Mesendoderm (in vitro differentiated cells): ENCODE measurements at places on chromosomes 4 and X.

- no peak for DNase-seq
Observed at GRCh38 chr4:10108818-10109783, 7.5 kb downstream of the WDR1 start.

DNA sequence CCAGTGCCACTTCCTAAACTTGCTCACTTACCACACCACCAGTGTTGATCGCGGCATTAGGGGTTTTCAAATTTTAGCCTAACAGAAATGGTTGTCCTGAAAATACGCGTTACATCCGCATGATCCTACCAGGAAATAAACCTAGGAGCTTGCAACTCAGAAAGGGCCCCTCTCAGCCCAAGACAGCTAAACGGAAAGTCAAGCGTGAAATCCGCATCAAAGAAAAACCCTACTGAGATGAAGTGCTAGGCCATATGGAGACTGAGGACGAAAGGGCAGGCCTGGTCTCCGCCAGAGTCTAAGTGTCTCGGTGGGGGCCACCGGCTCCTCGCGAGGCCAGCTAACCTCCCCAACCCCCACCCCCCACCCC is 626 bp downstream of the YTHDC1 start:
- peak; percentile 65 for DNase-seq

- no peak for DNase-seq
Observed at GRCh38 chr4:35166466-35166865, 1077.8 kb downstream of the ARAP2 start.

GRCh38 chrX:54695816-54696487 is 102.1 kb downstream of the ITIH6 start:
- DNase-seq: peak; percentile 10

DNA sequence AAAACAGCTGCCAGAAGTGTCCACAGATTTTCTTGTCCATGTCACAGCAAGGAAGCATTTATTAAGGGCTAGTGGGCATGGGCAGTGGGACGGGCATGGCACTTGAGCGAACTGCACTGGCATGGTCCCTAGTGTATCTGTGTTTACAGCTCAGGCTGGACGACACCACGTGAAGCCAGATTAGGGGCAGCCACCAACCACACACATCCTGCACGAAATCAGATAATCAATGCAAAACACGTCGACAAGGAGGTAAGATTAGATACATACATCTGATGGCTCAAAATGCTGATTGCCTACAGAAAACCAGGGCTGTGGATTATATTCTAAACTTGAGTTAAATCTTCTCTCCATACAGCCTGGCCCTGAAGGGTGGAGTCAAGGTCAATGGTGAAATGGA is 103.8 kb upstream of the ATP6AP2 start:
- DNase-seq: peak; percentile 61

DNA sequence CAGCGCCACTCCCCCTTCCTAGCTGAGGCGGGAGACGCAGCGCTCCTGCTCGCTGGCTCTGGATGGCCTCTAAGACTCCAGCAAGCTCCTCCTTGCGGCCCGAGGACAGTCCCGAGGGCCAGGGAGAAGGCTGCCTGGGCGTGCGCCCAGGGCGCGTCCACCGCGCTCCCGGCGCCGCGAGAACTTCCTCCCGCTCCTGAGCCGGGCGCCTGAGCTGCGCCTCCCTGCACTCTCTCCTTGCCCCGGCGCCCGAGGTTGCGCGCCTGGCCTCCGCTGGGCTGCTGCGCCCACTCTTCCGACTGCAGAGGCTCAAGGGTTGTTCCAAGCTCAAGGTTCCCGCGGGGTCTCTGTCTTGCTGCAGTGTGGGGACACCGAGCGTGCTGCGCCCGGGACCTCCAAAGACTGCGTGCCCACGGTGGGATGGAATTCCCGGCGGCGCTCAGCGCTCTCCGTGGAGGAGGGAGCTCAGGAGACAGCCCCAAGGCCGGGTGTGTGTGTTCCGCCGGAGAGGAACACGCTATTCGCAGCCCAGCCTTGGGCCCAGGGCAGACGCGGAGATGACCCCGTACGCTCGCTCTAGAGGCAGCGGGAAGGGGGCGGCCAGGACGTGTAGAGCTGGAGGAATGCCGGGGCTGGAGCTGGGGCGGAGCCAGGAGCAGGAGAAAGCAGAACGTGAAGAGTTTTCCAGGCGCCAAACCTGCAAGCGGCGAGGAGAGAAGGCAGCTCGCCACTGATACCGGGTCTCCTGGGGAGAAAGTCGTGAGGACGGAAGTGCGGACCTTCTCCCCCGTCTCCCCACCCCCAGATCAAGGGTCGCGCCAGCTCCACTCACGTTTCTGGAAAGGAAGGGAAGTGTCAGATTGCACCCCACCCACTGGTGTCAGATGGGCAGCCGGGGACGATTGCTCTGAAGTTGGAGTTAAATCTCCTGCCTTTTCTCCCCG is at the start of gene ARHGAP6:
Gene ARHGAP6 (minus strand): TSS at position 753 of the 944 bp plus-strand sequence. CDS start 1,092 bp downstream, outside the sequence.
- peak; percentile 77 for DNase-seq

DNA sequence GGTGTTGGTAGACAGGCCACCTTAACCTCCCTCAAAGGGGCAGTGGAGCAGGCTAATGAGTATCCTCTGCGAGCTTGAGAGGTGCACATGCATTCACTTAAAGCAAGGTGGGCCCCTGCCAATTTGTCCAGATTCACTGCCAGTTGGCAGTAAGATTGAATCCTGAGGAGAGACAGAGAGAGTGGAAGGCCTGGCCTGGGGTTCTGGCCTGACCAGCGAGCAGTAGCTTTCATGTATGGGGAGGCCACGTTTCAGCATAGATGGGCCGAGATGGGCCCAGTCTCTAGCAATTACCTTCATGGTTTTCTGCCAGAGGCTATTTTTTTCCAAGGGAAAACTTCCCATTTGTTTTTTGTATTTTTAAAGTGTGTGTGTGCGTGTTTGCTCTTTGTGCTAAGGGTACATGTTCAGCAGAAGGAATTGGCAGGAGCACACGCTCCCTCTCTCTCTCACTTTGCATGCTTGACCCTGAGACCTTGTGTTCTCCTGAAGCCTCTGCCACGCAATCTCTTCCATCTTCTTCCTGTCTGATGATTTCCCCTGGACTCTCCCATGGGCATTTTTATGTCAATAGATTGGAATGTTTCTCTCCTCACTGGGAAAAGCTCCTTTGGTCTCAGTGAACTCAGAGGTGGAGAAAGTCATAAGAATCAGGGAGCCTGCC is 215.8 kb upstream of the SFRP2 start:
- peak; percentile 13 for DNase-seq

DNA sequence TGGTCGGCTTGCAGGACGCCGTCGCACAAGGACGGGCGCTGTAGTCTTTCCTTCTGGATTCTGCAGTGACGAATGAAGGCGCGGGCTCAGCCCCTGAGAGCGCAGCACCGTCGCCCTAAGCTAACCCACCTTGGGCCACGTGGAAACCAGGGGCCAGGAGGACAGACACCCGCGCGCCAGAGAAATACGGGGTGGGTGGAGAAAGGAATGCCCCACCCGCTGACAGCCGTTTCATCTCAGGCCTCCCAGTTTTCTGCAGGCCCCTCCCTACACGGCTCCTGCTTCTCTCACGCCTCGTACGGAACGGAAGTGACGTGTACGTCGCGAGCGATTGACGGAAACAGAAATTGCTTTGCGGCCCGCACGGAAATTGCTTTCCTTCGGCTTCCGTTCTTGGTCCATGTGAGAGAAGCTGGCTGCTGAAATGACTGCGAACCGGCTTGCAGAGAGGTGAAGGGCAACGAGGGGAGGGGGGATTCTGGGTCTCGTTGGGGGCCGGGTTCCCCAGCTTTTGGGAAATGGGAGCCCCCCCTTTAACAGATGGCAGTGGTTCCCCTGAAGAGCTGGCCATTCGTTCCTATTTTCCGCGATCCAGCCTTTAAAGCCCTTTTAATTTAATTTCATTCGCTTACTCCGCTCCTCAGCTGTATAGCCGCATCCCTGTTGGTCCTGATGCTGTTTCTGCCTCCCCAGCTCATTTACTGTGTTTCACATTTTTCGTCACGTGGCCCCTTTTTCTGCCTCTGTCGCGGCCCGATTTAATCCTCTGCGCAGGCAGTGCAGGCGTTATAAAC is at the start of gene UTP14A:
Gene UTP14A (plus strand): TSS at position 378 of the 794 bp plus-strand sequence. CDS start 47 bp downstream, at position 425.
- DNase-seq: peak; percentile 97

DNA sequence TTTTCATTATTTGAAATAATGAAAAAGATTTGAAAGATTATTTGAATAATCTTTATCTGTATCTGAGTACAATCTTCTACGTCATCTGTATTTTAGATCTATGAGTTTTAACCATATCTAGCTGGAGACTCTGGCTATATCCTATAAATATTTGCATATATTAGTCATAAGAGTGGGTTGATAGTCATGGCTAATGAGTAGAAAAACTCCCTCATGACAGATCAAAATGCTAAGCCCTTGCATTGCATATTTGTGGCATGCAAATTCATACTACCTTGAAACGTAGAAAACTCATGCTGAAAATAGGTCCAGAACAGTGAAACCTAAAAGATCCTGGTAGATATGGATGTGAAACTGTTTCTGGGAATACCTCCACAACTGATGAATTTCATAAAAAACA is 291.3 kb downstream of the GALNTL6 start:
- no peak for DNase-seq

- DNase-seq: no peak
Observed at GRCh38 chrX:11478026-11478425, 184.8 kb downstream of the AMELX start.

GRCh38 chr4:96262057-96262456 is 422.2 kb downstream of the PDHA2 start:
- no peak for DNase-seq

DNA sequence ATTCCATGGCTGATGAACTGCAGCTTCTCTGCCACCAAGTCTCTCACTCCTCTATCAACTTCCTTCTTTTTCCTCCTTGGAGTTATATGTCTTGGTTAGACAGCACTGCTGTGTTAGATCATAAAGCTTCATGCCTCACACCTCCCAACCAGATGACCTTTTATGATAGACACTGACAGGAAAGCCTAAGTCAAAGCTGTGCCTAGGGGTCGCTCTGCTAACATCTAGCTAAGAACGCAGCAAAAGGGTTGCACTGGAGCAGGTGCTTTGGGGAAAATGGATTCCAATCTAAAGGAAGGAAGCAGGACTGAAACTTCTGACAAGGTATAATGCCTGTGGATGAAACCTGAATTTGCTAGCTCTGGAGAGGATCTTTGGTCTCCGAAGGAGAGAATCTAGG is 509.7 kb downstream of the SMARCA1 start:
- peak; percentile 15 for DNase-seq

DNA sequence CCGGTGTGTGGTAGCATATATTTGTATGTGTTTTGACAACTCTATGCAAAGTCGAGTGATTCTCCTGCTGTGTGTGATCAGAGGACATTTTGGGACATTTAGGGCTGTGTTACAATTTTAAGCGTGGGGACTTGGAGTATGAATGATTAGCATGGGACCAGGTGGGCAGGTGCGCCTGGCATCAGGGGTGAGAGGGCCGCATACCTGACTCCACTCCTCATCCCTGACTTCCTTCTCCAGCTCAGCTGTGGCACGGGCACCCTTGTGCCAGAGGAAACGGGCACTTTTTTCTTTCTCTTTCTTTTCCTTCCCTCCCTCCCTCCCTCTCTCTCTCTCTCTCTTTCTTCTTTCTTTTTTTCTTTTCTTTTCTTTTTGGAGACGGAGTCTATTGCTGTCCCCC is 15.7 kb upstream of the PLCXD1 start:
- DNase-seq: no peak

- no peak for DNase-seq
Observed at GRCh38 chr4:16027626-16028025, 56.2 kb downstream of the PROM1 start.

DNA sequence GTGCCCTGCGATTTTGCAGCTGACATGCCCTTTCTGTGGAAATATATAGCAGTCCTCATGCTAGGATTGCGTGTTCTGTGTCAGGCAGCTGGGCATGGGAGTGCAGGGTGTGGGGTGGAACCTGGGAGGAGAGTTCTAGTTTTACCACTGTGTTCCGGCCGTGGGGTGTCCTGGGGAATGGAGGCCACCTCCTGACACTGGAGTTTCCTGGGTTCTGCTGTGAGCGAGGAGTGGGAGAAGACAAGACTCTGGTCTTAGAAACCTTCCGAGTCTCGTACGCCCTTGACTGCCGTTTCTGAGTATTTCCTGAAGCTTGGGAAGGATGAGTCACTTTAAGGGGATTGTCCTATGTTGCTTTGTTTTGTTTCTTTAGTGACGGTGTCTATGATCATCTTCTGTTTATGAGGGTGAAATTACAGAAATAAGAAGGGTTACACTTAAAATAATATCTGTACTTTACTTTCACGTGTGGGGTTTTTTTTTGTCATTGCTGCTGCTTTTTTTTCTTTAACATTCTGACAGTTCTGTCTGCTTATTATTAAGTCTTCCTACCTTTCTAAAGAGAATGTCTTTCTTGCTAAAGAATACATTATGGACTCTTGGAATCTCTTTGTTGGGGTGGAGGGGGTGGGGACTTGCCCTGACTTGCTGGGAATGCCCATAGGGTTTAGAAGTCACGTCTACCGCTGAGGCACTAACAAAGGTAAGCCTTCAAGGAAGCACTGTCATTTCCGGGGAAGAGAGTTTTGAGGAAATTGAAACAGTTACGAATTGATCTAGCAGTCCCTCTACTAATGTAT is 19.1 kb downstream of the CD99 start:
- DNase-seq: peak; percentile 66

- no peak for DNase-seq
Observed at GRCh38 chrX:138057883-138058282, 492.0 kb downstream of the ZIC3 start.

GRCh38 chr4:142818031-142818430 is 28.1 kb downstream of the INPP4B start:
- DNase-seq: no peak

GRCh38 chrX:118189628-118190027 is 73.0 kb upstream of the KLHL13 start:
- DNase-seq: peak; percentile 3

DNA sequence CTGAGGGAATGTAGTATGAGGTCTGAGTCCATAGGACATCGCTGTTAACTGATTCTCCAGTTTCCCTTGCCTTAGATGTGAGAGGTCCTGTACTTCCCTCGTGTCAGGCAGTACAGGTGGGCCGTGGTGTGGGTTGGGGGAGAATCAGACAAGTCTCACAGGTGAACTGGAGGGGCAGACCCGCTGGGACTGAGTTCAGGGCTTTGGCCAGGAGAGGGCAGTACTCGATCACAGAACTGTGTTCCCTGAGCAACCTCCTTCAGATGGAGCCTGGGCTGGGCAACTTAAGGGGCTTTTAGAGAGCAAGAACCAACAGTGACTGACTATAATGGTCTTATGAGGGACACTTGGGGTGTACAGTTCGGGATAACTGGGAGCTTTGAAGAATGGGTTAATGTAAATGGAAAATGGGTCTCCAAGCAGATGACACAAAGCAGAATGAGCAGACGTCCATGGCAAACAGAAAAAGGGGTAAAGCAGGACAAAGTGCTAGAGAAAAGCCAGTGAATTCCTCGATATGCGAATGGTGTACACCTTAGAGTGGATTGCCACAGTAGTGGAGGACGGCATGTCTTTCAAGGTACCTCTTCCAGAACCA is 83.6 kb downstream of the CCNG2 start:
- DNase-seq: peak; percentile 79

DNA sequence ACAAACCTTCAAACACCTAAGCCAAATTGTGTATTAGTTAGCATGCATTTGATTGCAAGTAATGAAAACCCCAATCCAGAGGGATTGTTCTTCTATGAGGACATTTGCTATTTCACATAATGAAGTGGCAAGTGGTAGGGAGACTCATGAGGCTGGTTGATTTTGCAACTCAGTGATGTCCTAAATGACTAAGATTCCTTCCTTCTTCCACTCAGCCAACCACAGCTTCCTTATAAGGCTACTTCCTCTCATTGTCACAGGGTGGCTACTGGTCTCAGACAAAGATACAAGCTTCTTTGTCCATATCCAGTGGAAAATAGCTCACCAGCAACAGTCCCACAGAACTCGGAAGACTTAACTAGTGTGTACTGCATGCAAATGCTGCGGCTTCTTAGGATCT is 5.3 kb upstream of the OTC start:
- peak; percentile 60 for DNase-seq
